ENCODE measurements at places on chromosomes 7 and 10.

- DNase-seq, result peak; percentile 72
Measured at GRCh38 chr10:68208424-68209042, 23.4 kb downstream of the ATOH7 start.

DNA sequence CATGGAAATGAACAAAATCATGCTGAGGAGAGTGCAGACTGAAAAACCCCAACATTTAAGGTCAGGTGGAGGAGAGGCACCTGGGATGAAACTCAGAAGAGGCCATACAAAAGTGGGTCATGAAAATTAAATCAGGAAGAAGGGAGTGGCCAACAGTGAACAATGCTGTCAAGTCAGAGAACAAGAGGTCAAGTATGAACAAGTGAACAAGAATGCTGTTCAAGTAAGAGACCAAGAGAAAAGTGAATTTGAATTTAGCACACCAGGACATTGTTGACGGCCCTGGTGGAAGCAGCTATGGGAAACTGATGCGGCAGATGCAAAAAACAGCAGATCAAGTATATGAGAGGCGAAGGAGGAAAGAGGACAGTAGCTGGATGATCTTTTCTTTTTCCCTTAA lies 7.9 kb downstream of the CEP41 start:
- DNase-seq, result peak; percentile 34

GRCh38 chr10:121823993-121824463 lies 103.8 kb downstream of the ATE1 start:
- peak; percentile 39 for DNase-seq

- no peak for DNase-seq
Measured at GRCh38 chr10:71207578-71207977, 4.8 kb upstream of the UNC5B start.

DNA sequence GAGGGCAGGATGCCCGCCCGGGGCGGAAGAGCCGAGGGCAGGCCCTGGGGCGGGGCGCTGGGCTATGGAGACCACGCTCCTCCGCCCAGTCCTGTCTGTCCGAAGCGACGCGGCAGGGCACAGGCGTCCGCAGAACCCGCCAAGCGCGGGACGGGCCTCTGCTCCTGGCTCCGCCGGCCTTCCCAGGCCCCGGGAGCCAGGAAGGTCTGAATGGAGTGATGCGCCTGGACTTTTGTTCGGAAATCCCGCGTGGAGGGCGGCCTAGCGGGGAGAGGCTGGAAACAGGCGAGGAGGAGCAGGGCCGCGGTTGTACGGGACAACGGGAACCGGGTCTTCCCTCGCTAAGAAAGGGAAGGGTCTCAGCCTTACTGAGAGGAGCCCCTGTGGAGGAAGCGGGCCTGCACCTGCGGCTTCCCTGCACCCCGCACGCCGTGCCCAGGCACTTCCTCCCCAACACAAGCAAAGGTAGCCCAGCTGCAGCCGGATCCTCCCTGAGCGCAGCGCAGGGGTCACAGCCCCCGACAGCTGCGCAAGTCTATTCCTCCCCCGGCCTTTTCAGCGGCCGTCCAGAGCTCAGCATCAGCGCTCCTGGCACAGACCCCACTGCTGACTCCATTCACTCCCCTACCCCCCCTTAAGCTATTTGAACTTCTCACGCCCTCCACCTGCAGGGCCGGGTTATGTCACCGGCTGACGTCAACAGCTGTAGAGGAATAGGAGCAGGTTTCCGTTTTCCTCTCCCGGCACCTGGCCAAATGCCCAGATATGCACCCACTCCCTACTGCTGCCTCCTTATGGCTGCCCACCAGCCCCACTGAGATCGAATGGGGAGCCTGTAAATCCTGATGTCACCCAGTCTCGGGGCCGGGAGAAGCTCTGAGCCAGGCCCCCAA lies 143.2 kb upstream of the RET start:
- no peak for DNase-seq

DNA sequence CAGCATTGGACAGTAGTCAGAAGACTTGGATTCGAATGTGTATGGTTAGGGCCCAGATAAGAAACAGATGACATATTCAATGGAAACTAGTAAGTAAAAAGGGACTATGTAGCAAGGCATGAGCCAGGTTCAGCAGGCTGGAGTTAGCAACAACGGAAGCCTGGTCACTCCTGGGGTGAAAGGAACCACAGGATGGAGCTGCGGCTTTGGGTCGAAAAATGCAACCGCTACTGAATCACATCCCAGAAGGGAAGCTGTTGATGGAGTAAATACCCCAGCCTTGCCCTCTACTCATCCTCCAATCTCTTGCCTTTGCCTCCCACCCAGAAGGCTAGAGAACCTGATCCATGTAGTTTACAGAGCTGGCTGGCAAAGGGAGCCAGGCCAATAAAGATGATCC lies 37.5 kb upstream of the EGR2 start:
- DNase-seq, result no peak

DNA sequence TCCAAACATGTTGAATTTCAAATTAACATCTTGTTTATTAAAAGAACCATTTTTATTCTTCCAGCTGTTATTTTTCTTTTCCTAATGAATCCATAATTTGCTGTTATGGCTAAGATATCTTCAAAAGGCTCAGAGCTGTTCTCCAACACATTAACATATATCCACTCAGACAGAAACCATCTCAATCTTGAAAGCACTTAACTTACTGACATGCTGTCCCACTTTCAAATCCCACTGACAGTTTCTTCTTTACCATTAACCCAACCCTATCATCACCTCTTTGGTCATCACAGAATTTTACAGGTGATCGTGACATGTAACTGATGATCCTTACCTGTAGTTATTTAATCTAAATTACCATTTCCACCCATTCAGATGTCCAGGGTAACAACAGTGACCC lies 75.5 kb upstream of the AFAP1L2 start:
- no peak for DNase-seq

- DNase-seq, result peak; percentile 14
Measured at GRCh38 chr10:21675157-21675796, 141.2 kb downstream of the MLLT10 start.

DNA sequence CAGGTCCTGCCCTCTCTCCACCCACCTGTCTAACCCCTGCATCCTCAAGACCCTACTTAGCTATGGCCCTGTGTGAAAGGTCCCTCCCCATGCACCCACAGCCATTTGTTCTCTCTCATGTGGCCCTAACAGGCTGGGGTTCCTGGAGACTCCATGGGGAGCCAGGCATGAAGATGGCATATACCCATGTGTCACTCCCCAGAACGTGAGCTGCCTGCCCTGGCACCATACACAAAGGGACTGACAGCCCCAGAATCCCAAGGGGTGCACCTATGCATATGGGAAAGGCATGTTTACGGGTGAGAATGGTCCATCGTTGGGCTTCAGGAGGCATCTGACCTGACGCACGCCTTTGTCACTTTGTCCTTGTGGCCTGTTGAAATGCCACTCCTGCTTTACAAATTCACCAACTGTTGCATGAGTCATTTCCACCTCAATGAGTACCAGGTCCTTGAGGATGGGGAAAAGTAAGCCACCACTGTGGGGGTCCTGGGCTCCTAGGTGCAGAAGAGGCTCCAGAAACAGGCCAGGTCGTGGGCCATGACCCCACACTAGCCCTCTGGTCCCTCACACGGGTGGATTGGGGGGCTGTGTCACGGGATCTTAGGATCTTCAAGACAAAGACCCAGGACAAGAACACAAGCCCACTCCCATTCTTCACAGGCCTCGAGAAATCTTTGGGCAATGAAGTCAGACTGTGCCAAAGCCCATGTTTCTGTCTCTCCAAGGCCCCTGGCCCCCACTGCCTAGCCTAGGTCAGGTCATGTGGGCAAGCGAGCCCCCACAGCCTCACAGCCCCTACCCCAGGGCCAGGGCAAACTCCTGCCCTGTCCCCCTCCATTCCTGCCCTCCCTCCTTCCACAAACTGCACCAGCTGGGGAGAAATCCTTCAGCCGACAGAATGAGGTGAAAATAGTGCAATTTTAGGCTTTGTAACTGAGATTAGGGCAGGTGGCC lies 8.6 kb downstream of the GPRIN2 start:
- DNase-seq, result no peak

Data from brain microvascular endothelial cell (primary cell).